Hematopoietic multipotent progenitor cell treated with erythropoietin and hydrocortisone succinate and interleukin-3 and kit ligand, for 17 days (in vitro differentiated cells): ENCODE measurements at places on chromosomes 6 and 20.
A peak's percentile ranks its signal among the peaks of the same experiment; 100 is the strongest.

- no peak for DNase-seq
Observed at GRCh38 chr6:133827766-133828165, 61.1 kb upstream of the TCF21 start.

DNA sequence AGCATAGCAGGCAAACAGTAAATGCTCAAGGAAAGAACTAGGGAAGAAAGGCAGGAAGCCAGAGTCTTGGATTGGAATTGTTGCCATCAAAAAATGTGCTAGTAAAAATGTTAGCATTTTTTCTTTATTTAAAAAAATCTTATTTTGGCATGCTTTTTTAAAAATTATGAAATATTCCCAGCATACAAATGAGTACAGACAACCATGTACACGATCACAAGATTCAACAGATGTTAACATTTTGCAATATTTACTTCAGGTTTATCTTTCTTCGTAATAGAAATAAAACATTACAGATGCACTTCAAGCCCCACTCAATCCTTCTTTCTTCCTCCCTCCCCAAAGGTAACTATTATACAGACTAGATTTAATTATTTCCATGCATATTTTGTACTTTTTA is 27.4 kb upstream of the NOP56 start:
- DNase-seq = no peak

GRCh38 chr6:41846666-41847237 is 48.4 kb downstream of the USP49 start:
- DNase-seq = peak; percentile 86

DNA sequence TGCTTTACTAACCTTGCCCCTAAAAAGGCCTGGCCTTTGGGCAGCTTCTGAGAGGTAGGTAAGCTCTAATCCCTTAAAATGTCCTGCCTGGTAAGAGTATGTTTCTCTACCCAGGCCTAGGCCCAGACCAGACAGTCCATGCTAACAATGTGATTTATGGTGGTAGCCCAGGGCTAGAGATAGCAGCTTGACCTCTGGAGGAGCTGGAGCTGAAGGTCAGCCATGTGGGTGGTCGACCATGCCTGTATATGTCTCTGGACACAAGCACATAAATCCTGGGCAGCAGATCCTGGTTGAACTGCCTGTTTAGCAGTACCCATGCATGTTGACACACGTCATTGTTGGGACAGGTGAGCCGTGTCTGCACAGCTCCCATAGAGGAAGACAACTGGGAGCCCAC is 62.1 kb upstream of the PHACTR1 start:
- DNase-seq = no peak

DNA sequence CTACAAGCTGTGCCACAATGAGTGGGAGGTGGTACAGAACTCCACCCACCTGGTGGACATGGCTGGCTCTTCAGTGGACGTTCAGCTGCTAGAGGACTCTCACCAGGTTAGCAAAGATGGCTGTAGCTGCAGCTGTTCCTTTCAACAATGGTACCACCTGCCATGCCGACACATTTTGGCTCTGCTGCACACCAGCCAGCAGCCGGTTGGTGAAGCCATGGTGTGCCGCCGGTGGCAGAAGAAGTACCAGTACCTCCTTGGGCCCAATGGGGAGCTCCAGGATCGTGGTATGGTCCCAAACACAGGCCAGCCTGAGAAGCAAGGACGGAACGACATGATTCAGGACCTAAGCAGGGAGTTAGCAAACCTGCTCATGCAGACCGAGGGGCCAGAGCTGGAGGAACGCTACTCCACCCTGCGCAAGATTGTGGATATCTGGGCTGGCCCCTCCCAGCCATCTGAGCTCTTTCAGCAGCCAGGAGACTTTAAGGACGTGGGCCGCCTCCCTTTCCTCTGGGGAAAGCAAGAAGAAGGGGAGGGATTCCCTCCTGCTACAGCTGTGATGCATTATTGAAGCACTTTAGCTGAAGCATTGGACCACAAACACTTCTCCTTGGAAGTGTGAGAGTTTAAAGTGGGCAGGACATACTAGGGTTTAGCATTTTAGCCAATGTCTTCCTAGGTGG is 2.8 kb upstream of the ZSWIM1 start:
- peak; percentile 82 for DNase-seq

DNA sequence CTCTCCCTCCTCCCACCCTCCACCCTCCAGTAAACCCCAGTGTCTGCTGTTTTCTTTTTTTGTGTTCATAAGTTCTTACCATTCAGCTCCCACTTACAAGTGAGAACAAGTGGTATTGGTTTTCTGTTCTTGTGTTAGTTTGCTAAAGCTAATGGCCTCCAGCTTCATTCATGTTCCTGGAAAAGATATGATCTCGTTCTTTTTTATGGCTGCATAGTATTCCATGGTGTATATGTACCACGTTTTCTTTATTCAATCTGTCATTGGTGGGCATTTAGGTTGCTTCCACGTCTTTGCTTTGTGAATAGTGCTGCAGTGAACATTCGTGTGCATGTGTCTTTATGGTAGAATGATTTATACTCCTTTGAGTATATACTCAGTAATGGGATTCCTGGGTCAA is 42.7 kb upstream of the KCNG1 start:
- no peak for DNase-seq

DNA sequence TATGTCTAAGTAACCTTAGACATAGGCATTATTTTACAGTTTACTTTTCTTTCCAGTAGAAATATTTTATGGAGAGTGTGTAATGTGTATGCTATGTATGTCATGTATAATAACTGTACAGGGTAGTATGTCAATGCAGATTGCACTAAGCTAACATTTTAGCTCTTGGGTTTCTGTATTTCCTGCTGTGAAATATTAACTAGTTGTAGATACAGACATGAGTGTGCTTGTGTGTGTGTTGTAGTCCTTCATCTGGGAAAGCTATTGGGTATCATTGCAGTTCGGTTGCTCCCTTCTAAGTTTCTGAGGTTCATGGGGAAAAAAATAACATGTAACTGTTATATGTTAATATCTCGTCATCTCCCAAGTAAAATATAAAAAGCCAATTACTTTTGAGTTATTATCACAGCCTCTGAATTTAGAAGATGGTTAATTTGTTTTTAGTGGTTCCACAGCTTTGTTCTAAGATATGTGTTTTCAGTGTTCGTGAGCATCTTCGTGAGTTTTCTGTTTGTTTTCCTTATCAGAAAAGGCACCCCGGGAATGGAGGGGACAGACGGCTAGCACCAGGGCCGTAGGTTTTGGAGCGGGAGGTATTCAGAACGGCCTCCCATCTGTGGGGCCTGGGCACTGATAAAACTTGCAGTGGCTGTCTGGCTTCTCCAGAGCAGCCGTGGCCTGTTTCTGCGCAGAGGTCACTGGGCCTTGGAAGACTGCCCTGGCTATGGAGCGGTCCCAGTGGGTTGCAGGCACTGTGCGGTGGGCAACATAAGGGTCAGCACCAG is 215.0 kb downstream of the ARID1B start:
- no peak for DNase-seq

DNA sequence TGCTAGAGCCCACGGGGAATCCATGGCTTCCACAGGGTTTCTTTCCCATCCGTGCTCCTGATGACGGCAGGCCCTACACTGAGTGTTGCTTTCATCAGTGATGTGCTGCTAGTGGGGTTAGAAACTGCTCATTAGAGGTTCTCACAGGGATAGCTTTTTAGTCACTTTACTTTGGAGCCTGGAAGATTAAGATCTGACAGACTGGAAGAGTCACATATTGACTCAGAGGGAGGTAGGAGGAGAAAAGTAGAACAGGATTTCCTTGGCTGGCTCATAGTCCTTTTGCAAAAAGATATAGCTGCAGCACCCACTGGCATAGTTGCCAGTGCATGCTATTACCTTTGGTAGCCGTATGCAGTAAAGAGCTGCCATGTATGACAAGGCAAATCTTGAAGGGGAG is 890.3 kb downstream of the C6orf118 start:
- no peak for DNase-seq

- DNase-seq = no peak
Observed at GRCh38 chr6:25956226-25956625, 6.4 kb upstream of the TRIM38 start.

GRCh38 chr20:17543531-17544131 is 12.5 kb upstream of the BFSP1 start:
- no peak for DNase-seq

DNA sequence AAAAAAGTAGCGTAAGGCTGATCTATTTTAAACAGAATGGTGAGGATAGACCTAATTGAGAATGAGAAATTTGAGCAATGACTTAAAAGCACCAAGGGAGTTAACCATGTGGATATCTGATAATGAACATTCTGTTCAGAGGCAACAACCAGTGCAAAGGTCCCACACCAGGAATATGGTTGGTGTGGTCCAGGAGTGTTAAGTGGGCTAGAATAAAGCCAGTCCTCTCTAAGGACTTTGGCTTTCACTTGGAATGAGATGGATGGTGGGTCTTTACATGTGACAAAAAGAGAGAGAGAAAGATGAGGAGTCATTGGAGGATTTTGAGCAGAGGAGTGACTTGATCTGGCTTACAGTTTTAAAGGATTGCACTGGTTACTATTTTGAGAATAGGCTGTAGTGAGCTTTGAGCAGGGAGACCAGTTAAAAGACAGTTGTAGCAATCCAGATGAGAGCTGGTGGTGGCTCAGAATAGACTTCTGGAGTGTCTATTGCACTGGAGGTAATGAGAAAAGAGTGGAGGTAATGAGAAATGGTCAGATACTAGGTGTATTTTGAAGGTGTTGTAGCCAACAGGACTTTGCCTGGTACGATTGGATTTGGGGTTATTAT is 89.8 kb downstream of the SCAF8 start:
- no peak for DNase-seq
